SIG-M5 (cell line): ENCODE measurements at places on chromosomes 7 and 10.

GRCh38 chr7:2717293-2718261, 29.6 kb downstream of the AMZ1 start:
- DNase-seq: no peak

DNA sequence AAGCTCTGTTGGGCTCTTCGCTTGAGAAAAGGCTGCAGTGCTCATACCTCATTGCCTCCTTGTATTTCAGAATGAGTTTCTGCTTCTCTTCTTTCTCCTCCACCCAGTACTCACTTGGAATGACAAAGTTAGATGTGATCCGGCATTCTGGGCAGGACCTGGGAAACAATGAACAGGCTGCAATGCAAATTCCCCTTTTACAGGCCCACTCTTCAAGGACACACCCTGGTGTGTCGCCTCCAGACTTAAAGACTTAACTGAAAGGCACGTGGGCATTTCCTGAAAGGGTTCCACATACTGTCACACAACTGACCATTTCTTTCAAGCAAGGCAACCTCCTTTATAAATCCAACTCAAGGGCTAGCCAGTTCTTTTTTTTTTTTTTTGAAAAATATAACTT, 23.6 kb downstream of the MKRN1 start:
- DNase-seq: no peak

GRCh38 chr10:11231285-11231684, 213.6 kb downstream of the CELF2 start:
- DNase-seq: no peak

DNA sequence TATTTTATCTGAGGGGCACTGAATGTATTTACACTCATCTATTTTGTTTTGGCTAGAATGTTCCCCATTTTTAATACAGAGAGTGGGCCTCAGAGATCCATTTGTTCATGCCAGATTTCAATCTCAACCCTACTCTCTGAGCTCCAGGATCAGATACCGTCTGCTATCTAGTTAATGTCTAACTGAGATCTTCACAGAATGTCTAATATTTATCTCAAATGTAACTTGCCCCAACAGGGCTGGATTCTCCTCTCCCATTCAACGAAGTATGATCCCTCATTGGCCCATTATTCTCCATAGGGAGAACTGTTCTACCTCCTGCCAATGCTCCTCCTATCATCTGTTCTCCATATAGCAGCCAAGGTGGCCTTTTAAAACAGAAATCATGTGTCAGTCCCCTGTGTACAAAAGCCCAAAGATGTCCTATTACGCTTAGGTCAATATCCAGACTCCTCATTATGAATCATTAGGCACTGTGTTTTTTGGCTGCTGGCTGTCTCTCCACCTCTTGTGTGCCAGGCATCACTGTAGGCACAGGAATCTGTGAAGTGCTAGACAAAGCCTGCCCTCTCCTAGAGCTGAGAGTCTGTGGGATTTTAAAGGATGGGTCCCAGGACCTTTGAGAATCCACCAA, 169.3 kb upstream of the AGK start:
- no peak for DNase-seq

- DNase-seq: no peak
These were observed 19.8 kb upstream of the ZNF273 start for GRCh38 chr7:64883113-64883905.

GRCh38 chr7:20417675-20418382, 87.1 kb downstream of the ITGB8 start:
- no peak for DNase-seq

DNA sequence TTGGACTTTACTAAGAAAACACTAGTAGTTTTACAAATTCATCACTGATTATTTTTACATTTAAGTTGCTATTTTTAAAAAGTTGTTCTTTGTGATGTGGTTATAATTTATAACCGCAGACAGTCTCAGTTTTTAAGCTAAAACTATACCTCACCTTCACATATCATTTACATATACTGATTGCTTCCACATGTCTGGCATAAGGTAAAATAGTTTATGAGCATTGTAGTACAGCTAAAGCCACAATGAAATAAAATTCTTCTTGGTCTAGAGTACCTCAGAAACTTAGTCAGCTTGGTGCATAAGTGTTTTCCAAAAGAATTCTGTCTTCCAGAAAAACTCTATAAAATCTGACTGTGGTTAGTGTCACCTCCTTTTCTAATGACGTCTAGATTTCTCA, 13.0 kb downstream of the SEMA3A start:
- DNase-seq: no peak
